Ovary (tissue), 10 donors: ENCODE measurements at places on chromosomes 11 and 22.
A peak's percentile ranks its signal among the peaks of the same experiment; 100 is the strongest.

- no peak for DNase-seq
Measured at GRCh38 chr11:44998051-44998450, 47.4 kb upstream of the TP53I11 start.

DNA sequence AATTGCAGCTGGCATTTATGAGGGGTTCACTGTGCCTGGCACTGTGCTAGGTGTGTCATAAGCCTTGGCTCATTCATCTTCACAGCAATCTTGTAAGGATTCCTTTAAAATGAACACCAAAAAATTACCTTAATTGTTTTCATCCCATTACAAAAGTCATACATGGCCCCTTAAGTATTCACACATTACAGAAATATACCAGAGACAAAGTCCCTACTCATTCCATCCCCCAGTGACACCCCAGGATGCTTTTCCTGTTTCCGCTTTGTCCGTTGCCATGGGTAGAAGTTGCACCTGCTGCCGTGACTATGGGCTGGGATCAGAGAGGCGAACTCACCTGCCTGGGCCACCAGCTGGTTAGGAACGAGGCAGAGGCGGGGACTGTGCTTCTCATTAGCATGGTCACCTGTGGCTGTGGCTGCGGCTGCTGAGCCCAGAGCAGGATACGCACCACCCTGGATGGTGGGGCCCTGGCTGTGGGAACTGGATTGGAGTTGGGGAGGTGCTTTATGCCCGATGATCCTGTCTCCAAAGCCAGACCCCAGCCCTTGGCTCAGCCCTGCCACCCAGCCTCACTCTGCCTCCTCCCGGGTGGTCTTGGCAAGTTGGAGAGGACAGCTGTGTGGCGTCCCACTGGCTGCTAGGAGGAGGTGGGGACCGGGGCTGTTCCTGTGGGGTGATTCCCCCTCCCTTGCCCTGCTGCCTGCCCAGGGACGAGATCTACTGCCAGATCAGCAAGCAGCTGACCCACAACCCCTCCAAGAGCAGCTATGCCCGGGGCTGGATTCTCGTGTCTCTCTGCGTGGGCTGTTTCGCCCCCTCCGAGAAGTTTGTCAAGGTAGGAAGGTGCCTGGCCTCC, 60.8 kb downstream of the MYO7A start:
- DNase-seq: no peak

DNA sequence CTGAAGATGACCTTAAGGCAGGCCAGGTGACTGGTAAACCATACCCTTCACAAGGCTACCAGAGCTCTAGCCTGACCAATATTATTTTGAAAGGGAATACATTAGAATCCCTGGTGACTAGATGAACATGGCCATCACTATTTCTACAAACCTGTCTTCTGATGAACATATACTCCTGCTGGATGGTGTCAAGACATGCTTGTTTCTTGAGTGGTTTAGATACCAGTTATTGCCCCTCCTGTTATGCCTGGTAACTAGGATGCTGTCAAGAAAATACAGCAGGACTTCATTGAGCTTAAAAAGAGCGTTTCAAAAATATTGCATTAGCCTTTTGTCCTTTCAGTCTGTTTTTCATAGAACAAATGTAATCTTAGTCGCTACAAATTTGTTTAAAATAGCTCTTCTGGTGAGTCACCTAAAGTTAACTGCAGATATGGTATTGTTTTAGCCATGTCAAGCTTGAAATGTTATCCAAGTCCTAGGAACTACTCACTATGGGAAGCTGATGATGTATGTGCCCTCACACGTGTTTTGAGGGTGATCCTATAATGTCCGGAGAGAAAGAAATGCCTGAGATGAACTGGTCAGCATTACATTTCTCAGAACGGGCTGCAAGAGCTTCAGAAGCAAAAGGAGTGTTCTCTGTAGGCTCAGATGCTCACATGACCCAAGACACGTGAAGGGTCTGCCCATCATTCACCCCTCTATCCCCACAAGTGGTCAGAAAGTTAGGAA, 20.6 kb downstream of the ADM start:
- no peak for DNase-seq

GRCh38 chr11:66855574-66856495, 1.0 kb upstream of the LRFN4 start:
- DNase-seq: peak; percentile 94

GRCh38 chr22:30731658-30732057, 37.0 kb downstream of the OSBP2 start:
- no peak for DNase-seq

GRCh38 chr11:127000291-127000968, at the start of gene KIRREL3:
Gene KIRREL3 (minus strand): TSS chr11:127000770.
- no peak for DNase-seq

DNA sequence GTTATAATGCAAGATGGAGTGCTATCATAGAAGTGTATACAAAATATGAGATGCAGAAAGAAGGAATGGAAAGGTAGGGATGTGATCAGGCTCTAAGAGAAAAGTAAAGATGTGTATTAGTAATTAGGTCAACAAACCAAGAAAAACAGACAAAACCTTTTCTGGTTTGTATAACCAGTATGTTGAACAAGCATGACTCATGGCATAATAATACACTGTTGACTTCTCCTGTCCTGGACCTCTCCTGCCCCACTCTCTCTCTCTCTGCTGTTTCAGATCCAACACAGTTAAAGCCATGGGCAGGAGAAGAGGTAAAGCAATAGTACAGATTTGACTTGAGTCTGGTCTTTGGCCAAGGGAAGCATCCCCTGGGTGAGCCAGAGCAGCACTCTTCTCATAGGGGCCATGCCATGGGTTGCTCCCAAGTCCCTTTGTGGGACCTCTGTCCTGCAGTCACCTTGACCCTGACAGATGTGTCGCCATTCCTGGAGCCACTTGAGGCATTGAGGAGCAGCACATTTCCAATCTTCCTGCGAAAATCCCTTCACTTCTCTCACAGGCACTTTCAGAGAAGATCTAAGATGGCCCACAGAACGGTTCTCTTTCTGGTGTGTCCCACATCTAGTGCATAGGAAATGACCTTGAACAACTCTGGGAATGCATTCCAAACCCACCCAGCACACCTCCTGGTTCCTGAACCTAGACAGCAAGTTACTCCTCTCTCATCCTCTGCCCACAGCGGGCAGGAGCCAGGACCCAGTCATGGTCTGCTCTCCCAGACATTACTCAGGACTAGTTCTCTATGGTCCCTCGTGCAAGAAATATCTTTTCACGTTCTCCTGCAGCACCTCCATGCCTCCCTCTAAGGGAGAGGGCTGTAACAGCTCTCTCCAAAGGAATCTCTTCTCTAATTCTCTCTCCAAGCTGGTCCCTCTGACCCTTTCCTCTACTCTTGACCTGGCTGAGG, 58.2 kb upstream of the PRSS23 start:
- DNase-seq: no peak

DNA sequence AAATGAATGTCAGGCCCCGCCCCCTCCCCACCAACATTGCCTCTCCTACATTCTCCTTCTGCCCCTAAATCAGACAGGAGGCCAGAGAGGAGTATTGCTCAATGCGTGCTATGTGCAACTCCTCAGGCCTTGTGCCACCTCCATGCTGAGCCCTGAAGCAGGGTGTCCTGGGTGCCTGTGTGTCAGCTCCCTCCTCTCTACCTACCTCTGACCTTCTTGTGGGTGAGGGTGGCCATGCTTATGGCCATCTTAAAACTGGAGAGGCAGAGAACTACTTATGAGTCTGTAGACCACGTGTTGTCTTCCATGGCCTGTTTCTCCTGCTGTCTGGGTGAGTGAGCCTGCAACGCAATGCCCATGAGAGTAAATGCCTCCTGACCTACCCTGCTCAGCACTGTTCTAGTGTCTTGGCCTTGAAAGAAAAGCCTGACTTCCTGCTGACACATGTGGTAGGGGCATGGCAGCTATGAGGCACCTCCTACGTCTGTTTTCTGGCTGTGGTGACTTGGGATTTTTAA, 10.5 kb downstream of the MCAM start:
- DNase-seq: peak; percentile 61

GRCh38 chr11:73883856-73884255, 7.1 kb downstream of the PAAF1 start:
- no peak for DNase-seq

GRCh38 chr11:117940736-117941135, 11.5 kb upstream of the TMPRSS13 start:
- DNase-seq: no peak

- no peak for DNase-seq
Measured at GRCh38 chr11:131756479-131757110, 386.2 kb downstream of the NTM start.

- DNase-seq: no peak
Measured at GRCh38 chr11:67633758-67634365, 4.1 kb upstream of the NUDT8 start.

DNA sequence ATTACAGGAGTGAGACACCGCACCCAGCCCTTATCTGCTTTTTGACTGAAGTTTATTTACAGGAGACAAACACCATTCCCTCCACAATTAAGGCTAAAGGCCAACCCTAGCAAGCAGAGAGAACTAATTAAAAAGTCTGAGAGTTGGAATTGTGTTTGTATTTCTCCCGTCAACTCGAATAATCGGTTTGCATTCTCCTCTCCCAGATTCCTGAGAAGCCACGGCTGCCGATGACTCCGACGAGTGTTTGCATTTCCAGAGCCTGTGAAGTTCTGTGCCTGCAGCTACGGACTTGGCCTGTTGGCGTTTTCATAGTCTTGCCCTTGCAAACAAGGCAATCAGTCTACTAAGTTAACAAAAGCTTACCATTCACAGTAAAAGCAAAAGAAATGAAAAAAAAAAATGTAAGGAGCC, 73.2 kb upstream of the NUP50 start:
- no peak for DNase-seq

DNA sequence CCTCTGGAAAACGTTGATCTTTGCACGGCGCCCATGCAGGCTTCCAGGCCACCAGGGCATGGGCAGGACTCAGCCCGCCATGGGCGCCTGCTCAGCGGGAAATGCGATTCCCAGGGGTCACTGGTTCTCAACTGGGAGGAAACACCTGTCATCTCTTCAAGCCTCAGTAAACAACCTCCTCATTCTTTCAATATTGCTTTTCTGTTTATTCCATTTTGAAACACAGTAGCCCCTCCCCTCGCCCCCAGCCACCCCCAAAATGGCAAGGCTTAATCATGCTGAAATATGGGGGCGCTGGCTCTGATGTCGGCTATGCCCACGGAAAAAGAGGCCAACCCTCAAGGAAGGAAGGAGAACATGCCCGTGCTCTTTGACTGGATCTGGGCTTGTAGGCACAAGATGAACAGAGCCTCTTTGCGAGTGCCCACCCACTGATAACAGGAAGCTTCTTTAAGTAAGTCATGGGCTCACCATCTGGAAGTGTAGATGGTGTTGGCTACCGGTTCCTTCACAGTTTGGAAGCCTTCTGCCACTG, 594 bp upstream of the POU2AF1 start:
- DNase-seq: no peak

DNA sequence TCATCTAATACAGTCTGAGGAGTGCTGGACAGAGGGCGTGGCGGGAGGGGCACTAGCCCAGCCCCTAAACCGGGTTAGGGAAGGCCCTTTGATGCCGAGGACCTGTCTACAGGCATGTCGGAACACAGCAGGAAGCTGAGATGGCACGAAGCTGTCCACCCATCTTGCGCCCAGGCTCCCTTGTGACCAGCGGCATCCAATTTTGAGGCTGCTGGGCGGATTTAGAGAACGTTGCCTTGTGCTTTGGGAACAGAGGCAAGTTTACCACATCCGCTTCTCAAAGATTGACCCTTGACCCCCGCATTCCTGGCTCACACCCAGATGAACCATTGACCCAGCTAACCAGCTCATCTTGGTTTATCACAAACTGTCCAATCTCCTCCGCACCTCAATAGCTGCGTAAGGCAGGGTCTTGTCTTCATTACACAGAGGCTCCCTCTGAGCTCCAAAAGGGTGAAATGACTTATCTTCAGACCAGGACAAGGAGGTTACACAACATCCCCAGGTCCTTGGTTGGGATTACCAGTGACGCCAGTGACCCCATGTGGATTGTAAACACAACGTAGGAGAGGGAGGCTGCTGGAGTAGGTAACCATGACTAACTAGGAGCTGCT, 4.5 kb downstream of the FAM83F start:
- no peak for DNase-seq

DNA sequence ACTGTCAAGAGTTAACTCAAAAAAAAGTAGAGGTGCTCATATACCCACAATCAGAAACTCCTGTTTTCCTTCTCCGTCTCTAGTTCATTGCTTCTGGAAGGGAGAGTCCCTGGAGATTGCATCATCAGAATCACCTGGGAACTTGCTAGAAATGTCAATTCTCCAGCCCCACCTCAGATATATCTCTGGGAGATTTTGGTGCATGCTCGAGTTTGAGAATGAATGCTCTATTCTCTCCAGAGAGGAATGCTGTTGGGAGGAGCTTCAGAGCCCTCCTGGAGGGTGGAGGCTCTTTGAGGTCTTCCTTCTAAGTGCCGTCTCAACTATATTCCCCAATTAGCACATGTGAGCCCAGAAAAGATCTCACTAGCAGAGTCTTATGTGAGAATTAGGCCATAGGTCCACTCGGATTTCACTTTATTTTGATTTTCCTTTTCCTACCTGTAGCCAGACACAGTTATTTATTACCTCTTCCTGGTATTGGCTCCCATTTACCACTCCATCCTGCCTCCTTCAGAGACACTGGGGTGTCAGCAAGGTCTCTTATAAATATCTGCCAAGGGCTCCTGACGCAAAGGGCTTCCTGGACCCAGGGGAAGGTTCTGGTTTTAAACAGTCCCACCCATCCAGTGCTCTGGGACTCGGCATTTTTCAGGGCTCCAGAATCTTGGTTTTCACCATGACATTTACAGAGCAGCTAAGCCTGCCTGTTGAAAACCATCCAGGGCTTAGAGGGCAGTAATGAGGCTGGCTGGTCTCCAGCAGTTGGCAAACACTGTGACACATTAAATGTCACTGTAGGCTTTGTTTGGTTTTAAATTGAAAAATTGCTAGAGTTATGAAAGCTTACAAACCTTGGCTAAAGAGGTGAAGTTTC, 136.2 kb downstream of the CD44 start:
- DNase-seq: no peak

DNA sequence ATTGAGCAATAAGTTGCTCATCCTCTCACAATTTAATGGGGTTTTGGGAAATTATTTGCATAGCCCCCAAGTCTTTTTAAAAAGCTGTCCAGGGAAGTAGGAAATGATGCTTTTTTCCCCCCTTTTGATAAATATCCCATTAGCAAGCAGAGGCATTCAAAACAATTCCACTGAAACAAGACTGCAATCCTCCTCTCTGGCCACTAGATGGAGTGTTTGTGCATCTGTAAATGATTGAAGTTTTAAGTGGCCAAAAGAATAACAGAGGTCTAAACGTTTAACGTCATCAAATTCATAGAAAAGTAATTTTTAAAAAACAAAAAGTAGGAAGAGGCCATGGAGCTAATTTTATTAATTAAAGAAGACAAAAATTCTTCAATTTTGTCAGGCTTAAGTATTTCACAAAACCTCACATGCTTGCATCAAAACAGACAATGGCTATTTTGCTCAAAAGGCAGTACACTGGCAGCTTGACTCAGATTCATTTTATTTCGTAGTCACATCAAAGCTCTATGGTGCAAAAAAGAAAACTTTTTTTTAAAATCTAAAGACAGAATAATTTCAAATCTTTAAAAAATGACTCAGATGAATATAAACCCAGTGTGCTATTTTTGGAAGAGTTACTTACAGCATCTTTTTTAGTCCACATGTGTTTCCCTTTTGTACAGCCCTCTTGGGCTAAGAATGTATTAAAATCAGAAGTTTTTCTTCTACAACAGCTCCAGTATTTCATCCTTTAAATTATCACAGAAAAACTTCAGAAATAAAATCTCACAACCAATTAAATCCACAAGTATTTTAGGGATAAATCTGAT, 17.8 kb downstream of the CHORDC1 start:
- no peak for DNase-seq

GRCh38 chr22:25835348-25835747, 93.4 kb downstream of the MYO18B start:
- no peak for DNase-seq

GRCh38 chr11:44917741-44918140, 32.9 kb downstream of the TP53I11 start:
- no peak for DNase-seq
